Activated T-cell treated with anti-CD3 and anti-CD28 coated beads, Interleukin-2, amount 50 U/mL, for 72 hours (primary cell): ENCODE measurements at places on chromosomes 2 and 18.
A peak's percentile ranks its signal among the peaks of the same experiment; 100 is the strongest.

GRCh38 chr2:103879101-103879500, 974.8 kb upstream of the POU3F3 start:
- DNase-seq, result no peak

DNA sequence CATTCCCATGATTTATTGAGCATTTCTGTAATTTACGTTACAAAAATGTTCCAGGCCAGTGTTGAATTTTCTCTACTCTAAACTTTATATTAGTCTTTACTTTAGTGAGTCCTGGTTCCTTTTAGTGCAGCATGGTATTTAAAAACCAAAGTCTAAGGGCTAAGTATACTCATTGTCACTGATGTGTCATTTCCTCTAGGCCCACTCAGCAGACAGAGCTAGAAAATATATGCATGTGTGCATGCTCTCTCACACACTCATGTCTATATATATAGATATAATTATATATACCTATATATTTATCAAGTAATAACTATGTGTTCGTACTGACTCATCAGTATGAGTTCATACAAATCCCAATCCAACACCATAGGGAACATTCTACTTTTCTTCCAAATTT, 132.5 kb upstream of the SLC8A1 start:
- no peak for DNase-seq

GRCh38 chr2:177812713-177813396, 259.7 kb downstream of the PDE11A start:
- no peak for DNase-seq

DNA sequence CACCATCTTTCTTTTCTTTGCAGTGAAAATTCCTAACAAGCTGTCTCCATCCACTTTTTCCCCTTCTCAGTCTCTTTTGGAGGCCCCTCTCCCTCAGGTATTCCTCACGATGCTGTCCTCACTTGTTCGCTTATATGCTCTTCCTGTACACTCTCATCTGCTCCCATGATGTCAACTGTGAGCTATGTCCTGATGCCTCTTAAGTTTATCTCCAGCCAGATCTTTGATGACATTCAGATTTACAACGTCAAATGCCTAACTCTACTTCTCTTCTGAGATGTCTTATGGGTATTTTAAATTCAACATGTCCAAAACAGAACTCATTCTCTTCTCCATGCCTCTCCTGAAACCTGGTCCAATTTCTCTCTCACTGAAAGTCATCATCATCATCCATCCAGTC, 55.1 kb upstream of the SERTAD2 start:
- DNase-seq, result no peak

- DNase-seq, result peak; percentile 44
These were observed 19.2 kb upstream of the TANK start for GRCh38 chr2:161141033-161141432.

- no peak for DNase-seq
These were observed 36.7 kb downstream of the AFF3 start for GRCh38 chr2:100105678-100106054.

DNA sequence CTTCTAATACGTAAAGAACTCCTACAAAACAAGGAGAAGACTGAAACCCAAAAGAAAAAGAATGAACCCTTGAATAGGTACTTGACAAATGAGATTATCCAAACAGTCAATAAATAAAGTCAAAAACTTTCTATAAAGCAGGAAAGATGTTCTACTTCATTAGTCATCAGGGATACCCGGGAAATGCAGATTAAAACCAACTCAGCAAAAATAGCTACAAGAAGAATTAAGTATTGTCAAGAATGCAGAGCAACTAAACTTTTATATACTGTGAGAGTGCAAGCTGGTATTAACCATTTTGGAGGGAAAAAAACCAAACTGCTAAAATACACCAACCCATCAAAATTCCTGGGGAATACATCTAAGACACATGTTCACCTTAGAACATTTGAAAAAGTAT, 10.4 kb downstream of the TXNL1 start:
- no peak for DNase-seq

DNA sequence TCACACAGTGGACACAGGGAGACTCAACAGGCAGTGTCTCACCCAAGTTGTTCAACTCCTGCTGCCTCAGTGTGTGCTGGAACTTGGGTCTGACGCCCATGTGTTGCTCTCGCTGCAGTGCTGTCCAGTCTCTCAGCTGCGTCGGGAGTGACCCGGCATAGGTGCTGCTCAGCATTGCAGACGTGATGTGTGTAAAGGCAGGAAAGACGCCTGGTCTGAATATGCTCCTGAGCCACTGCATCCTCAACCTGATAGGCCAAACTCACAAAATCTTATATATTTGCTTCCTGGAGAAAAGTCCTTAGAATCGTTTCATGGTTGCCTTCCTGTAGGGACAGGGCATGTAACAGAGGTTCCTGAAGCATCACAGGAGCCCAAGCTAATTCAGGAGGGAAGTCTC, 152.9 kb downstream of the INSIG2 start:
- DNase-seq, result no peak

GRCh38 chr2:36819095-36819711, 122.7 kb downstream of the VIT start:
- DNase-seq, result no peak

GRCh38 chr2:127683757-127684156, 8.4 kb upstream of the LIMS2 start:
- no peak for DNase-seq

- DNase-seq, result no peak
These were observed 23.7 kb downstream of the PIEZO2 start for GRCh38 chr18:11125492-11126315.

GRCh38 chr18:3872641-3873040, 422.7 kb downstream of the TGIF1 start:
- no peak for DNase-seq

DNA sequence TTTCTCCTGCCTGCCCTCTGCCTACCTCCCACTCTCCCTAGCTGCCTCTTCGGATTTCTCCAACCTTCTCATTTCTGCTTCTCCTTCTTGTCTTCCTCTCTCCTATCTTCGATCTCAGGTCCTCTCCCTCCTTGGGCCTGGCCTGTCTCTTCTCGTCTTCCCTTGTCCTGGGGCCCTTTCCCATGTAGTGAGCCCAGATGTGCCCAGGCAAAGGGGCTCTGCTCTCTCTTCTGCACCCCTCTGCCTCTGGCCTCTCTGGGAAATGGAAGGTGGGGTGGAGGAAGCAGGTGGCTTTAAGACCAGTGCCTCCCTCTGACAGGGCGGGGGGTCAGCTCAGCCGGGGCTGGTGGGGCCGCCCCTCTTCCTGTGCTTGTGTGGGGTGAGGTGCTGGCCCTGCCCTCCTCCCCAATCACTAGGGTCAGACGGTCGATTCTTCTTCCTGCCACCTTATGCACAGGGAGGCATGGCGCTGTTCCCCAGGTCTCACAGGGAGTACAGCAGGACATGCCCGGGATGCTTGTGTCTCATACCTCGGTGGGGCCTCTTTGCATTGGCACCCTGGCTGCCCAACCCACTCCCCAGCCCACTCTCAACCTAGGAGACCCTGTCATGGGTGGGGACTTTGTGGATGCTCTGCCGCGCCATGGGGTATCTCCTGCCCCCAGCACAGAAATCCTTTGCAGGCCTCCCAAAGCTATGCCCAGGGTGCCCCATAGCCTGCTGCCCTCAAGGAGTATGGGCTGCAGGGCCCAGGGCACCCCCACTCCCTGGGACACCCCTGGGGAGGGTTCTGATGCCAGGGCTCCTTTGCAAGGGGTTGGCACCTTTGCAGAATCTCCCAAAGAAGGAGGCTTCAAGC, 213.8 kb upstream of the HAAO start:
- no peak for DNase-seq

GRCh38 chr2:130286983-130287655, 55.6 kb upstream of the IMP4 start:
- no peak for DNase-seq
